ENCODE measurements at places on chromosomes 7 and 10.

GRCh38 chr10:121373411-121373810 lies 224.8 kb downstream of the FGFR2 start:
- no peak for DNase-seq

DNA sequence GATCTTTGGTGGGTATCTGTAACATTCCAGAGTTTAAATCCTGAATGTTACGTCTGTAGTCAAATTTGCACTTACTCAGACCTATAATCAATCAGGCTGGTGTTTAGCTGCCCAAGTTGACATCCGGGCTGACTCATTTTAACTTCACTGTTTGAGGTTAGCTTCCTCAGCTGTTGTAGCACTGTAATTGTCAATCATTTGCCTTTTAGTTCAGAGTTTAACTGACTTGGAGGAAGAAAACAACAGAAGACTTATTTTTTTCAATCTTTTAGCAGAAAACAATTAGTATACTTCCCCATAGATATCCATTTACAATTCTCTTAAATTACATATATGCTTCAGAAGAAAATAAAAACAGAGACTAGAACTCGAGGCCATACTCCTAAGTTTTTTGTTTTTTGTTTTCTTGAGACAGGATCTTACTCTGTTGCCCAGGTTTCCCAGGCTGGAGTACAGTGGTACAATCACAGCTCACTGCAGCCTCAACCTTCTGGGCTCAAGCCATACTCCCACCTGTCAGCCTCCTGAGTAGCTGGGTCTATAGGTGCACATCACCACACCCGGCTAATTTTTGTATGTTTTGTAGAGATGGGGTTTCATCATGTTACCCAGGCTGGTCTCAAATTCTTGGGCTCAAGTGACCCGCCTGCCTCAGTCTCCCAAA lies 38.5 kb upstream of the LRRC17 start:
- DNase-seq: peak; percentile 84

DNA sequence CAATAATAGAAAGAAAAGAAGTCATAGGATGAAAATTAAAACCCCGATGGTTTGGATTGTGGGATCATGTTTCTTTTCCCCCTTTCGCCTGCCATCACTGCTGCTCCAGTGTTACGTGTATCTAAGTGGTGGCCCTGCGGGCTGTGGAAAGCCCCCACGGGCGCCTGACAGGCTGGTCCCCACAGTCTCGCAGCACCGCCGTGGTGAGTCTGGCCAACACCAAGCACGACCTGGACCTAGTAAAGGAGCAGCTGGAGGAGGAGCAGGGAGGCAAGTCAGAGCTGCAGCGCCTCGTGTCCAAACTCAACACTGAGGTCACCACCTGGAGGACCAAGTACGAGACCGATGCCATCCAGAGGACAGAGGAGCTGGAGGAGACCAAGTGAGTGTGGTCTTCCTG lies 19.5 kb downstream of the MYH16 start:
- DNase-seq: no peak

- peak; percentile 81 for DNase-seq
Observed at GRCh38 chr7:3482147-3482921, 181.3 kb downstream of the SDK1 start.

DNA sequence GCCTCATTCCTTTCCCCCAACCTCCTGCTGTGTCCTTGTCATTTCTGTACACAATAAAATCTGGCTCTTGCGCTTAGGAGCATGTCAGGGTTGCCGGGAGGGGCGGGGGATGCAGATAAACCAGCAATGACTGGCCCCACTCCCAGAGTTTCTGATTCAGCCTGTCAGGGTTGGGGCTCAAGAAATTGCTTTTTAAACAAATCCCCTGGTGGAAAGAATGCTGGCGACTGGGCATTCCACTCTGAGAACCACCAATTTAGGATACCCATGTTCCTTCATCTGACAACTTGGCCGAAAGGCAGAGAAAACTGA lies 376.4 kb downstream of the TCERG1L start:
- DNase-seq: peak; percentile 34

DNA sequence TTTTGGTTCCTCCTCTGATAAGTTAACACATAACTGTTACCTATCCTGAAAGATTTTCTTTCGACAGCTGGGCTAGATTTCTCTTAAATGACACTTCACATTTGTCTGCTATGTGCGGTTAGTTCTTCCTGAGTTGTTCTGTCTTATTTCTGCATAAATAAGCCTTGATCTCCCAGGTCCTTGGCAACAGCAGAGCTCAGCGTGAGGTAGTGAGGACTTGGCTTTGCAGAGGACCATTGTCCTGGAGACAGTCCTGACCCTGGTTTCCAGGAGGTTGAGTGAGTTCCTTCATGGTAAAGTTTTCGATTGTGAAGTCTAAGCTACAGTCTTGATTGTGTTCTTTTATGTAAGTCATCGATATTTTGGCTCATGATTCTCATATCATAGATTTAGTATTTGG lies 23.7 kb downstream of the SND1 start:
- DNase-seq: no peak

DNA sequence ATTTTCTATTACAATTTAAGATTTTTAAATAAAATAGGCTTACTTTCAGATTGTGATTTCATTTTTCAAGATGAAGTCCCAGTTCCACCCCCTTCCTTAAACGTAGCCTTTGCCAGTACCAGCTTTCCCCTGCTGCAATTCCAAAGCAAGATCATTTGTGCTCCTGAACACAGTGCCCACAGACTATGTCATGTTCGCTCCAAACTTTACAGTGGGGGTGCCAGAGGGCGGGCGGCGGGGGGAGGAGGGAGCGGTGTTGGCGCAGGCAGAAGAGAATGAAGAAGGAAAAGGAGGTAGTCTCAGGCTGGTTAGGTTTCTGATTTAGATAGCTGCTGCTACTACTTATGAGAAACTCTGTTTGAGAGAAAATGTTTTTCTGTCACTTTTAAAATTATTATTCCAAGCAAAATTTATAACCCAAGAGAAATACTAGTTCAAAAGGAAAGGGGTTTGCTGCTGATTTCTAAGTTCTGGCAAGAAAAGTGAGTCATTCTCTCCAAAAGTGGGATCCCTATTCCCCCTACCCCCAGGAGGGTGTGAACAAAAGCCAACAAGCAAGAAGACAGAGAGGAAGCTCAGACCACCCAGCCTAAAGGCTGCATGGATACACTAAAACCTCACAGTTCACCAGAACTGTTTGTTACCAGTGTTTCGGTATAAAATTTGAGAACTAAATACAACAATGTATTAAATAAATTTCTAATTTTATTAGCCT lies 109.6 kb downstream of the SRPK2 start:
- no peak for DNase-seq

- no peak for DNase-seq
Observed at GRCh38 chr7:41847151-41847550, 144.3 kb upstream of the INHBA start.

DNA sequence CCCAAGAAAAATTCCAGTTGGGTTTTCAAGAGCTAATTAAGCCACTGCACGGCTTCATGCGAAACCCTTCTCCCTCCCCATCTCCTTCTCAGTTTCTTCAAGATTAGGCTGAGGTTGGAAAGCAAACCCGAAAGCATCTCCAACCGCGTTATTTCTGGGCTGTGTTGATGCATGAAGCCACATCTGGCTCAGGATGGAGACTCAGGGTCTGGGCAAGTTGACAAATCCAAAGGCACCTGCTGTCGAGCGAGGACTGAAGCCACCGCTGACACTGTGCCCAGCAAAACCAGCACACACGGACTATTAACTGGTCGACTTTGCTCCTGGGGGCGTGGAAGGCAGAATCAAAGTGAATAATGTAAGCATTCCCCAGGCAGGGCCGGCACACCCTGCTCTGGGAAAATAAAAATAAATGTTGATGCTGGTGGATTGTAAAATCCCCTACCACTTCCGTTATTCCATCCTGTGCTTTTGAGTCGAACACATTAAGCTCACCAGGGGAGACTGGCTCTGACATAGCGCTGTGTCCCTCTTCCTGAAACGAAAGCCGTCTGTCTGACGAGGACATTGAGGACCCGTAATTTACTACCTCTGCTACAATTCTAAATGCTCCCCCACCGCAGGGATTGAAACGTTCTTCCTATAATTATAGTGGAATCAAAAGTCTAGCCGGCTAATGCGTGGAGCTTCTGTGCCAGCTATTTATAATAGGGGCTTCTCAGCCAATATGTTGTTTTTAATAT lies 269.8 kb downstream of the ADARB2 start:
- no peak for DNase-seq

GRCh38 chr10:102632394-102633111 lies 11.7 kb upstream of the TRIM8 start:
- peak; percentile 62 for DNase-seq

- peak; percentile 66 for DNase-seq
Observed at GRCh38 chr7:80453699-80454340, 58.0 kb downstream of the GNAT3 start.

GRCh38 chr7:88040694-88041093 lies 106.6 kb downstream of the ADAM22 start:
- DNase-seq: peak; percentile 14

DNA sequence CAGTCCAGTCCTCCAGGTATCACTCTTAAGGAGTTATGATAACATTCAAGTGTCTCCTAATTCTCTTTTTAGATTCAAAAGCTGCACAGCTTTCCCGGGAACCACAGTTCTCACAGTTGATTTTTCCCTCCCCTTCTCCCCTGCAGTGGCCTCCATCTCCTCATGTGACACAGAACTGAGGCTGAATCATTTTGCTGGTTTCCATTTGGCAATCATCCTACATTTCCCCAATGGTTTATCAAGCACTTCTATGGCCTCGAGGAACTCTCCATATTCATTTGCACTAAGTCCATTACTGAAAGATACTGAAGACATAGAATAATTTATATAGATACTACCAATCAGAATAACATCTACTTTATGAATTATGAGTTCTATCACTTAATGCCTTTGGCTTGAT lies 484.9 kb downstream of the GPAM start:
- no peak for DNase-seq

DNA sequence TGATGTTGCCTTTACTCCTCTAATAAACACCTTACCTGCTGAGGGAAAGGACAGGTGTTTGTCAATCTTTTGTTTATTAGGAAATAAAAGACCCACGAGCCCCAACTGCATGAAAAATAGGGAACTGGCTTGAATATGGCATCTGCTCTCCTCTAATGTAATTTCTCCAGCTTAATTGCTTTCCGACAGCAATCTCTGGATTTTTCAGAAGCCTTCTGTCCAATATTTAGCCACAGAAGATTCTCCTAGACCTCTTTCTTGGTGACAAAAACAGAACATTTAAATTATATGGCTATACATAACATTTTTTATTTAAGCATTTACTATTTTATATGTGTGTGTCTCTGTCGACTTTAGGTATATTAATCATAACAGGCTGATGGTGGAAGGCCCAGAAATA lies 317.4 kb upstream of the ADARB2 start:
- no peak for DNase-seq

DNA sequence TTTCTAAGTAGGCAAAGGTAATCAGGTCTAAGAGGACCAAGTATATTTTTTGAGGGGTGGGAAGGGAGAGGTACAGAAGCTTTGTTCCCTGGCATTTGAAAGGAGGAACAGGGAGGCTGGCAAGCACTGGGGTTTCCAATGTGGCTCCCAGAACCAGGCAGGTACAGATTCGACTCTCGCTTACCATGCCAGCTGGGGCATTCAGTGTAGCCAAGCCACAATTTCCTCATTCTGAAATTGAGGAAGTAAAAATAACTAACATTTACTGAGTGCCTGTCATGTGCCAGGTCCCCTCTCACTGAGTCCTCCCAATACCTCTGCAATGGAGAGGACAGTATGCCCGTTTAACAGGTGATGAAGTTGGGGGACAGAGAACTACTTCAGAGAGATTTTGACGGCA lies 45.9 kb upstream of the BET1 start:
- no peak for DNase-seq

DNA sequence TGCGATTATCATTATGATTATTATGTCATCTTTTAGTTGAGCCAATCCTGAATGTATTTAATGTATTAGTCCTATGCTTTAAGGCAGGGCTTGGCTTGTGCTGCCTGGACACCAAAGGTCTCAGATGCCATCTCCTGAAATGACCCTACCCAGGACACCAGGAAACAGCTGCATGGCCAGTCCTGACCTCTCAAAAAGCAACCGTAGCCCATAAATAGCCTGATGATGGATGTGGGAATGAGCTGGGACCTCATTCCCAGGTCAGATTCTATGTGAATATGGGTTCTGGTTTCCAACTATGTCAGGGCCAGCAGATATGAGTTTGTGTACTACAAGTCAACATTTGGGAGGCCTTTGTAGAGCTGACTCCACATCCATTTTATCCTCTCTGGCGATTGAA lies 438.4 kb downstream of the NRG3 start:
- no peak for DNase-seq

- DNase-seq: no peak
Observed at GRCh38 chr7:106538638-106539037, 122.3 kb downstream of the CCDC71L start.

DNA sequence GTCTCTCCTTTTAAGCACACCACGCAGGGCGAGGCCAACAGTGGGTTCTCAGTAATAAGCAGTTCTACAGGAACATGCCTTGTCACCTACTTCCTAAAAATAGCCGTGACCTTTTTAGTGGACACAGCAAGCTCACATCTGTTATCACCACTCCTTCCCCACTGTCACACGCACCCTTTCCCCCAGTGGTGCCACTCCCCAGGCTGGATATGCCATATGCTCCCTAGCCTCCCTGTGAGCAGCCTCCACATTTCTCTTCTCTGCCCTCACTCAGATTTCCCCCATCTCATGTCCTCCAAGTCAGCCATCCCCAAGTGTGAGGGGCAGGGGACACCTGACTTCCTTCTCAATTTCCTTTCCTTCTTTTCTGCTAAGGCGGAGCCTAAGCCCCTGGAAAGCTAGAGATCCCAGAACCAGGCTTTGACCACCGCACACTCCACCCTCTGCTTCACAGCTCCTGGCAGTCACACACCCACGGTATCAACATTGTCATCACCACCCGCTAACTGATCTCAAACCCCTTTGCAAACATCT lies 3.7 kb downstream of the ANXA11 start:
- no peak for DNase-seq

GRCh38 chr10:88903715-88904114 lies 23.7 kb downstream of the STAMBPL1 start:
- no peak for DNase-seq

GRCh38 chr7:27129729-27130539 lies 623 bp downstream of the HOXA4 start:
- no peak for DNase-seq

DNA sequence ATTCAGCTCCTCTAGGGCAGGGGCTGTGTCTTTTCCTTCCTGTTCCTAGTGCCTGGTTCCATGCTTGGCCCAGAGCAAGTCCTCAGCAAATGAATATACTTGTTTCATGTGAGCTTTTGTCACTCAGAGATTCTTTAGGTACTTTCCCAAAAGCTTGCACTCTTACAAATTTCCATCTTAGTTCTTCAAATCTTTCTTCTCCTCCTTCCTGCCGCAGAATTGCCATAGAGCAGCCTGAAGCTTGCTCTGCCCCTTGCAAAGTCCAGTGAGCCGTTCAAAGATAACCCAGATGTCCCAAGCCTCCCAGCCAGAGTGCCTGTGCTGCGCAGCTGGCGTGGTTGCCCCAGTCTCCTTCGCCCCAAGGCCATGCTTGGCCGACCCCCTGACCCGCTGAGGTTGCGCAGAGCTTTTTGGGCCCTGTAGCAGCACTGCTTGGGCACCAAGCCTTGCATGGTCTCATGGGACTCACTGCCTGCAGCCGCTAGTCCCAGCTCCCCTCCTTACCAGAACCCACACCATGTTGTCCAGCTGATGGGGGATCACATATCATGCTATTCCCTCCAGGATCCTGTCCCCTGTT lies 20.7 kb downstream of the CHST3 start:
- no peak for DNase-seq
